A549 treated with ZK216348 at 1 μM for 4 hours (cell line): ENCODE measurements at places on chromosomes 4 and X. TPM values are rescaled to one million over a fixed set of nuclear protein-coding genes. Genes with fewer than 3 reads are reported as not detected.

The FRMD7 gene
- not detected in 5 replicates for total RNA-seq

The BMP3 gene
- not detected in 5 replicates for total RNA-seq

The MAB21L2 gene
- total RNA-seq: not detected in 5 replicates

The FRG1 gene
- 35.8 to 48.6 TPM (median 37.4 TPM) in 5 replicates for total RNA-seq

The VCX3B gene
- 0.20 TPM in 1 of 5 replicates, not detected in the others for total RNA-seq

The PAGE2 gene
- not detected in 5 replicates for total RNA-seq

The CXXC4 gene
- total RNA-seq: 0.04 TPM in 1 of 5 replicates, not detected in the others

The GUCY1B1 gene
- total RNA-seq: 0.20 to 0.33 TPM (median 0.26 TPM) in 5 replicates

The SULT1E1 gene
- total RNA-seq: not detected in 5 replicates

The AREG gene
- total RNA-seq: 46.2 to 55.5 TPM (median 48.7 TPM) in 5 replicates

The HTT-AS gene
- not detected in 5 replicates for total RNA-seq

The SLC34A2 gene
- 0.19 TPM in 1 of 5 replicates, not detected in the others for total RNA-seq

The ADGRA3 gene
- 16.7 to 21.1 TPM (median 20.1 TPM) in 5 replicates for total RNA-seq

The BEX1 gene
- total RNA-seq: not detected in 5 replicates

The TMEM156 gene
- 15.7 to 27.8 TPM (median 18.8 TPM) in 5 replicates for total RNA-seq

The TLR6 gene
- 2.1 to 3.5 TPM (median 3.0 TPM) in 5 replicates for total RNA-seq

The GAGE1 gene
- not detected in 5 replicates for total RNA-seq

The GRSF1 gene
- total RNA-seq: 73.0 to 102 TPM (median 80.1 TPM) in 5 replicates

The GAGE12J gene
- total RNA-seq: not detected in 5 replicates

The HS3ST1 gene
- total RNA-seq: 0.04 to 0.75 TPM (median 0.44 TPM) in 5 replicates

The GYPE gene
- not detected in 5 replicates for total RNA-seq

The BMPR1B gene
- 4.9 to 7.7 TPM (median 6.4 TPM) in 5 replicates for total RNA-seq

The VEGFD gene
- total RNA-seq: 0.20 to 0.58 TPM (median 0.47 TPM) in 5 replicates

The GPRASP1 gene
- total RNA-seq: 0.22 to 0.42 TPM (median 0.34 TPM) in 5 replicates

The GABRA4 gene
- not detected in 5 replicates for total RNA-seq

The KLKB1 gene
- total RNA-seq: not detected in 5 replicates

The CXCL1 gene
- total RNA-seq: 8.3 to 14.5 TPM (median 12.0 TPM) in 5 replicates

The WDFY3 gene
- total RNA-seq: 6.2 to 12.6 TPM (median 7.2 TPM) in 5 replicates

The PRR32 gene
- total RNA-seq: not detected in 5 replicates

The VCX3A gene
- total RNA-seq: not detected in 5 replicates

The BRS3 gene
- total RNA-seq: not detected in 5 replicates

The ARL13A gene
- total RNA-seq: 0.18 to 0.33 TPM (median 0.24 TPM) in 4 of 5 replicates, not detected in the other

The ANKRD17 gene
- 19.9 to 26.4 TPM (median 21.2 TPM) in 5 replicates for total RNA-seq

The CENPI gene
- 8.2 to 14.1 TPM (median 12.5 TPM) in 5 replicates for total RNA-seq

The AKAP14 gene
- not detected in 5 replicates for total RNA-seq

The GPR34 gene
- total RNA-seq: 0.12 TPM in 1 of 5 replicates, not detected in the others

The CACNA1F gene
- not detected in 5 replicates for total RNA-seq

The RHOH gene
- total RNA-seq: 0.15 to 0.23 TPM (median 0.19 TPM) in 4 of 5 replicates, not detected in the other

The ITIH6 gene
- not detected in 5 replicates for total RNA-seq

The PCDH7 gene
- total RNA-seq: 0.09 to 0.20 TPM (median 0.12 TPM) in 5 replicates

The WDR45 gene
- total RNA-seq: 44.3 to 60.4 TPM (median 58.1 TPM) in 5 replicates

The ALAS2 gene
- total RNA-seq: not detected in 5 replicates

The KDR gene
- 0.05 to 0.11 TPM (median 0.09 TPM) in 3 of 5 replicates, not detected in the others for total RNA-seq

The TCP11X2 gene
- total RNA-seq: not detected in 5 replicates

The SHROOM3 gene
- 6.8 to 13.9 TPM (median 11.1 TPM) in 5 replicates for total RNA-seq

The P2RY10 gene
- not detected in 5 replicates for total RNA-seq

The MAGEB5 gene
- total RNA-seq: not detected in 5 replicates
